ENCODE measurements at places on chromosomes 5 and 9.

DNA sequence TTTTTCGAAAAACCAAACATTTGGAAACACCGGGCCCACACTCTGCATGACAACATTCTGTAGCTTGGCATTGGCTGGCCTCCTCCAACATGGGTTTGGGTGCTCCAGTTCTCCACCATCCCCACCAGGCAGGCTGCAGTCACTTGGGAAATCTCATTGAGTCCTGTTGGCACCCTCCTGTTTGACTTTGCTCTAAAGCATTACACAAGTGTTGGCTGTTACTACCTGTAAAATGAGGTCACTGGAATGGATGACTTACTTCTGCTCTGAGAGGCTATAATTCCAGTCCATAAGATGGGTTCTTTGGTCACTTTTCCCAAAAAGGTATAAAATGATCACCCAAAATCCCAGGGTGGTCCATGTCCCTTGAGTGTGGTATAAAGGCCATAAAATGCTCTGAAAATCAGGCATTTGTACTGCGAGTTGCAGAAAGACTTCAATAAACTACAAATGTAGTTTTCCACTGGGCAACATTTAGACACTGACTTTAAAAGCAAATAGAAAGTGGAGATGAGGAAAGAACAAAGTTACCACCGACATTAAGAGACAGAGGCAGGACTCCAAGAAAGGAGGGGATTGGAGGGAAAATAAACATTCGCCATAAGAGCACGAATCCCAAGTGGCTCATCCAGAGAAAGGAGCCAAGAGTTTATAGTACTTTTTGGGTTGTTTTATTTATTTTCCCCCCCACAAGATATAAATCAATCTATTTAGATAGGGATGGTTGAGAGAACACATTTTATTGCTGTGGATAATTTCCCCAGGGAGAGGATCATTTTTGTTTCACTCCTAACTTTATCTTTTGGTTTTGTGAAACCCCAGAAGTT, 295.1 kb downstream of the TLE1 start:
- H3K27ac ChIP-seq: peak overlapping the region; percentile 75
- DNase-seq: peak; percentile 78
- H3K27me3 ChIP-seq: no peaks in the 10 kb centered on the region
- no peaks in the 10 kb centered on the region for H3K4me1 ChIP-seq
- no peak overlapping the region for H3K4me3 ChIP-seq
- H3K36me3 ChIP-seq: no peaks in the 10 kb centered on the region

- no peaks in the 10 kb centered on the region for H3K27me3 ChIP-seq
- no peak for DNase-seq
- H3K27ac ChIP-seq: no peak overlapping the region
- no peaks in the 10 kb centered on the region for H3K36me3 ChIP-seq
Observed at GRCh38 chr5:102850503-102850902, 95.4 kb downstream of the PAM start.

- H3K27me3 ChIP-seq: no peaks in the 10 kb centered on the region
- peaks cover 69% of the 10 kb centered on the region for H3K4me1 ChIP-seq
- H3K36me3 ChIP-seq: peaks cover 13% of the 10 kb centered on the region
- DNase-seq: peak; percentile 80
- peak overlapping the region; percentile 98 for H3K27ac ChIP-seq
Observed at GRCh38 chr9:35660966-35661415, 2.9 kb downstream of the CCDC107 start.

GRCh38 chr5:151060742-151061141, 20.1 kb downstream of the TNIP1 start:
- H3K4me1 ChIP-seq: peaks cover 48% of the 10 kb centered on the region
- DNase-seq: no peak
- no peaks in the 10 kb centered on the region for H3K27me3 ChIP-seq
- peak overlapping the region; percentile 49 for H3K27ac ChIP-seq
- H3K36me3 ChIP-seq: peaks cover 7% of the 10 kb centered on the region

DNA sequence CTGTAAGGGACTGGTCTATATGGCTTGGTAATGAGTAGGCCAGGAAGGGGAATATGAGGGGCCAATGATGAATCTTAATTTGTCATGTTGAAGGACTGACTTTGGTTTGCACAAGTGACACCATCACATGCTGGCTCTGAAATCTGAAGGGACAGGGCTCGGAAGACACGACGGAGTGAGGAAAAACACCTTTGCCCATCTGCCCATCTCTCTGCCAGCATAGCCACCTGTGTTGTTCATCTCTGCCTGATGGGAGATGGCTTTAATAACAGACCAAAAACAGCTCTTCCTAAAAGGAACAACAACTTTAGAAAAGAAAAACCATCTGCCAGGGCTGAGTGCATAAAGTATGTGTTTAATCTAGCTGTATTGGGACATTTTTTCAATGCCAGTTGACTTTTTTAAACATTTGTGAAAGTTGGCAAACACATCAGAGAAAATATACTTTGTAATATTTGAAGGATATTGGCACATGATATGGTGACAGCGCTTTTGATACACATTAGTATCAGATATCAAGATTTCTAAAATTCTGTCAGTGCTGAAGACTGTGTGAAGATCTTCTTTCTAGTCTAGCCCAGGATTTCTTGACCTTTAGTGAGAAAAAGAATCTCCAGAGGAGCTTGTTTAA, 27.1 kb downstream of the ABLIM3 start:
- no peak overlapping the region for H3K27ac ChIP-seq
- DNase-seq: no peak
- no peaks in the 10 kb centered on the region for H3K27me3 ChIP-seq
- no peak overlapping the region for H3K4me3 ChIP-seq
- H3K4me1 ChIP-seq: no peaks in the 10 kb centered on the region

GRCh38 chr9:128371630-128372117, 500 bp downstream of the URM1 start:
- H3K4me3 ChIP-seq: peak overlapping the region; percentile 52
- no peak for DNase-seq
- peak overlapping the region; percentile 95 for H3K27ac ChIP-seq
- no peaks in the 10 kb centered on the region for H3K27me3 ChIP-seq
- H3K4me1 ChIP-seq: peaks cover 17% of the 10 kb centered on the region

- no peaks in the 10 kb centered on the region for H3K27me3 ChIP-seq
- H3K36me3 ChIP-seq: no peaks in the 10 kb centered on the region
- DNase-seq: no peak
- H3K4me3 ChIP-seq: no peak overlapping the region
Observed at GRCh38 chr5:39414426-39414825, 10.4 kb downstream of the DAB2 start.

GRCh38 chr5:148343603-148344487, 8.5 kb downstream of the SPINK9 start:
- H3K27ac ChIP-seq: no peak overlapping the region
- DNase-seq: no peak
- H3K36me3 ChIP-seq: no peaks in the 10 kb centered on the region
- no peaks in the 10 kb centered on the region for H3K27me3 ChIP-seq

DNA sequence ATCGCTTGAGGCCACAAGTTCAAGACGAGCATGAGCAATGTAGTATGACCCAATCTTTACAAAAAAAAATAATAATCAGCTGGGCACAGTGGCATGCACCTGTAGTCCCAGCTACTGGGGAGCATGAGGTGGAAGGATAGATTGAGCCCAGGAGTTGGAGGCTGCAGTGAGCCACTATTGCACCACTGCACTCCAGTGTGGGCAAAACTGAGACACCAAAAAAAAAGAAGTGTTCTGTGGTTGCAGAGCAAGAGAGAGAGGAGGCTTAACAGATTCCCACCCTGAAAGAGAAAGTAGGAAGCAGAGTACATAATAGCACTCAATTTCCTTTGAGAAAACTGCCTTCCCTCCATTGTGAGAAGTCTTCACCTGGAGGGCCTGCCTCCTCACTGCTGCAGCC, 52.6 kb downstream of the ALDH7A1 start:
- no peak for DNase-seq
- no peak overlapping the region for H3K4me3 ChIP-seq
- peaks cover 19% of the 10 kb centered on the region for H3K36me3 ChIP-seq
- H3K27ac ChIP-seq: no peak overlapping the region
- H3K27me3 ChIP-seq: no peaks in the 10 kb centered on the region

DNA sequence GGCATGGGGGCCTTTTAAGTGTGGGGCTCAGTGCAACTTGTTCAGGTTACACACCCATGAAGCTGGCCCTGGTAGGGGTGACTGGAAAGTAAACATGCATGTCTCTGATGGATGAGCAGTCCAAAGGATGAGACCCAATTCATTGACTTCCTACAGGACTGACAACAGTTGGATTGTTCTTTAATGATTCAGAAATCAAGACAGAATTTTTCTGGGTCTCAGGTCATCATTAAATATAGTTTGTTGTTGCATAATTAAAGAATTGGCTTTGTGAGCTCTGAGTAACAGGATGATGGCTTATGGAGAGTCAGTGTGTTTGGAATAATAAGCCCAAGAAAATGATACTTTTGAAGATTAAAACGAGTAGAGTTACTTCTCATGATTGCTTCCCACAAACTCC, 604.2 kb upstream of the CLINT1 start:
- no peaks in the 10 kb centered on the region for H3K4me1 ChIP-seq
- H3K27ac ChIP-seq: peak overlapping the region; percentile 69
- no peak for DNase-seq
- no peak overlapping the region for H3K4me3 ChIP-seq
- no peaks in the 10 kb centered on the region for H3K27me3 ChIP-seq

DNA sequence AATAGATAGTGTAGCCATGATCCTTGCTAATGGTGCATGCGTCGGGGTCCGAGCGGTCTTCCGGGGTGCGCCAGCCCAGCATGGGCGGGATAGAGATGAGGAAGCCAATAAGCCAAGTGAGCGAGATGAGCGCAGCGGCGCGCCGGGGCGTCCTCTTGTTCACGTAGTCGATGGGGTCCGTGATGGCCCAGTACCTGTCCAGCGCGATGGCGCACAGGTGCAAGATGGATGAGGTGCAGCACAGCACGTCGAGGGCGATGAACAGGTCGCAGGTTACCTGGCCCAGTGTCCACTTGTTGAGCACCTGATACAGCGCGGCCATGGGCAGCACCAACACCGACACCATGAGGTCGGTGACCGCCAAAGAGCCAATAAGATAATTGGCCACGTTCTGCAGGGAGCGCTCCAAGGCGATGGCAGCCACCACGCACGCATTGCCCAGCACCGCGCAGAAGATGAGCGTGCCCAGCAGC, 1.1 kb downstream of the HTR1A start:
- no peak overlapping the region for H3K27ac ChIP-seq
- H3K27me3 ChIP-seq: peaks cover 46% of the 10 kb centered on the region
- H3K4me1 ChIP-seq: no peaks in the 10 kb centered on the region
- H3K4me3 ChIP-seq: no peak overlapping the region
- no peaks in the 10 kb centered on the region for H3K36me3 ChIP-seq
- DNase-seq: no peak

GRCh38 chr9:110837401-110838005, 168.9 kb downstream of the MUSK start:
- no peaks in the 10 kb centered on the region for H3K4me1 ChIP-seq
- H3K27me3 ChIP-seq: no peaks in the 10 kb centered on the region
- H3K27ac ChIP-seq: no peak overlapping the region
- no peak overlapping the region for H3K4me3 ChIP-seq
- no peak for DNase-seq

- DNase-seq: peak; percentile 88
- H3K36me3 ChIP-seq: no peaks in the 10 kb centered on the region
- H3K27me3 ChIP-seq: no peaks in the 10 kb centered on the region
Observed at GRCh38 chr9:134377976-134378375, 51.7 kb downstream of the RXRA start.

DNA sequence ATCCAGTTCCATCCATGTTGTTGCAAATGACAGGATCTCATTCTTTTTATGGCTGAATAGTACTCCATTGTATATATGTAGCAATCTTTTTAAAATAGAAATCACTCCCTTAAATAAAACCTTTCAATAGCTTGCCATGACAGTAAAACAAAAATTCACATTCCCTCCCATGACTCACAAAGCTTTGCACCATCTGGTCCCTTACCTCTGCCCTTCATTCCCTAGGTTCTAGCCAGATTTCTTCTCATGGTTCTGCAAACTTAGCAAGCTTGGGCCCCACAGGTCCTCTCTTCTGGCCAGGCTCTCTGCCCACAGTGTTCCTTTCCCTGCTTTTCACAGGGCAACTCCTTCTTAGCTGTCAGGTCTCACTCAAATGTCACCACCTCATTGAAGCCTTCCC, 4.3 kb upstream of the SPOCK1 start:
- DNase-seq: no peak
- no peaks in the 10 kb centered on the region for H3K36me3 ChIP-seq
- no peaks in the 10 kb centered on the region for H3K27me3 ChIP-seq
- no peak overlapping the region for H3K4me3 ChIP-seq
- no peak overlapping the region for H3K27ac ChIP-seq
- H3K4me1 ChIP-seq: no peaks in the 10 kb centered on the region

GRCh38 chr5:141172381-141173204, at the start of gene PCDHB7:
TSS of gene PCDHB7 (plus strand) at chr5:141172644. CDS start at chr5:141172836, 192 bp downstream.
- H3K4me3 ChIP-seq: peak within 1 kb of the TSS; percentile 2
- H3K27ac ChIP-seq: no peak within 1 kb of the TSS
- H3K4me1 ChIP-seq: no peaks in the 10 kb centered on the region
- no peak for DNase-seq
- H3K36me3 ChIP-seq: no peaks in the 10 kb centered on the region
- H3K27me3 ChIP-seq: peaks cover 34% of the 10 kb centered on the region

DNA sequence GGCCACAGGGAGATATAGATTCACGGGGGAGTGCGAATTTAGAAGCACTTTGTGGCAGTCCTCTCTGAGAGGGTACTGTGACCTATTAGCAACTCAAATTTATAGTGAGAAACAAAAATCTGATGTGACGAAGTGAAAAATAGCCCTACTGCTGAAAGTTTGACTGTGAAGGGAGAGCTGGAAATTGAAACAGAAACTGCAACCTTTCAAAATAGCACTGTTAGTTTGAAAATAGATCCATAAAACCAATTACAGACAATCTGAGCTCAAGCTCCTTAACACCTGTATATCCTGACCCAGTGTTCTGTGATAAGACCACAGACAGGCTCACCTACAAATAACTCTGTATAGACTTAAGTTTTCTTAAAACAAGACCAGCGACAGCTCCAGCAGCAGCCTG, 420.1 kb downstream of the IRX1 start:
- no peaks in the 10 kb centered on the region for H3K27me3 ChIP-seq
- no peaks in the 10 kb centered on the region for H3K4me1 ChIP-seq
- no peaks in the 10 kb centered on the region for H3K36me3 ChIP-seq

DNA sequence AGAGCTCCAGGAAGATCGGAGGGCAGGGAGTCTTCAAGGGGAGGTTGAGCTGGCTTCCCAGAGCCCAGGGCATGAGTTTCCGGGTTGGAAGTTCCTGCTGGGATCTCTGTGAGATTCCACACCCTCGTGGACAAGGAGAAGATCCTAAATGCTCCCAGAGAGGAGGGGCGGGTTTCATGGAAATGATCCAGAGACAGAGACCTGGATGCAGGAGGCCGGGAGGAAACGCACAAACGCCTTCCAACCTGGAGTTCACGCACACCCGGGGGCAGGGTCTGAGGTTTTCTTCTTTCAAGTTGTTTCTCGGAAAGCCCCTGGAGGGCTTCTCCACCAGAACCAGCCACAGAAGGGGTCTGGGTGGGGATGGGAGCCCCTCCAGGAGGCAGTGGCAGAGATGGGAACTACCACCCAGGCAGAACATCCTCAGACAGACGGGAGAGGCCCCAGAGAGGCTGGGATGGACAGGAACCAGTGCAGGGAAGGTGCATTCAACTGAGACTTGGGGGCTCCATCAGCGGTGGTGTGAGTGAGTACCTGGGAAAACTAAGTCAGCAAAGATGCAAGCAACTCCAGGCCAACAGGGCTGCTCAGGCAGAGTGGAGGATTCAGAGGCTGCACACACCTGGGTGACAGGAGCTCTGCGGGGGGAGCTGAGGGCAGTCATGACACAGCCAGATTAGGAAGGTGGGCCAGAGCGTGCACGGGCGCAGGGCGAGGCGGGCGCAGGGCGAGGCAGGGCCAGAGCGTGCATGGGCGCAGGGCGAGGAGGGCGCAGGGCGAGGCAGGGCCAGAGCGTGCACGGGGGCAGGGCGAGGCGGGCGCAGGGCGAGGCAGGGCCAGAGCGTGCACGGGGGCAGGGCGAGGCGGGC, 52.1 kb upstream of the EXOC3 start:
- H3K27ac ChIP-seq: no peak overlapping the region
- peaks cover 14% of the 10 kb centered on the region for H3K27me3 ChIP-seq
- DNase-seq: no peak
- H3K4me3 ChIP-seq: no peak overlapping the region

Data from sigmoid colon (tissue), 7 donors.